ENCODE measurements at places on chromosomes 12 and 14. TPM values are rescaled to one million over a fixed set of nuclear protein-coding genes. Genes with fewer than 3 reads are reported as not detected.

- no peak for DNase-seq
Measured at GRCh38 chr12:90149453-90149852, 440.8 kb upstream of the ATP2B1 start.

DNA sequence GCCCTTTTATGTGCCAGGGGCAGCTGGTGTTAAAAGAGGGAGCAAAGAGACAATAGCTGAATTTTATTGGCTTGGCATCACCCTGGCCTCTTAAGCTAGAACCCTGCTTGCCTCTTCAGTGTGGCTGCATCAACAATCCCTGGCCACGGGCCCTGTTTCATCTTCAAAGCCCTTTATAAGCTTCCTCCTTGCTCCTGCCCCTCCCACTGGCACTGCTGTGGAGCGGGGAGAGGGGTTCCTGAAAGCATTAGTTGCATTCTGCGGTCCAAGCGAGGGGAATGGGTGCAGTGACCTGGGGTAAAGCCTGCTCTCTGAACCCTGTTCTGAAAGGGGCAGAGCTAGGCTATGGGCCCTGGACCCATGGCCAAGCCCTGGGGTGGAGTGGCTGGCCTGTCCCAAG is 220 bp upstream of the KRT83 start:
- DNase-seq: no peak

DNA sequence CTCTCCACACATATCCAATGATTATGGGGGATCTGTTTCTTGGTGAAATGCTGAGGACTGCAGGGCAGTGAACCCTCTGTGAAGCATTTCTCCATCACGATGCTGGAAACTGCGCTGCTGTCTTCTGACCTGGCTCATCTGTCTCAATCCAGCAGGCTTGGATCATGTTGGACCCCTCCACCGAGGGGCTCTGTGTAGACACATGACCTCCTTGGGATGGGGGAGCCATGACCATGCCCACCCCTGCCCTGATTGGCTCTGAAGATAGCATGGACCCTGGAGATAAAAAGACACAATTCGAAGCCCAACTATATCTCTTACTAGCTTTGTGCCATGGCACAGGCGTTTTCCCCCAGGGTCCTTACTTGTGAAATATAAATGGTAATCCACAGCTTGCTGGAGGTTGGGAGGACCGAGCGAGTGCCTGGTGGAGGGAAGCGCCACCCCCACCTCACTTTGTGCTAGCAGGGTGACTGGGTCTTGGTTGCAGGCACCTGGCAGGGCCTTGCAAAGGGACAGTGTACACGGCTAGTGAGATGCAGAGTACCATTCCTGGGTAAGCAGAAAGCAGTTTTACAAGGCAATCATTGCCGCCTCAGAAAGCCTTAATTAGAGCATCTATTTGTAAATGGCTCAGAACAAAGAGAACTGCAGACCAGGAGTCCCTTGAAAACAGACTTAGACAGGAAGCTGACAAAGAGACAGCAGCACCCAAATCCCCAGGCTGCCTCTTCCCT is 2.4 kb upstream of the KRT83 start:
- DNase-seq: no peak

DNA sequence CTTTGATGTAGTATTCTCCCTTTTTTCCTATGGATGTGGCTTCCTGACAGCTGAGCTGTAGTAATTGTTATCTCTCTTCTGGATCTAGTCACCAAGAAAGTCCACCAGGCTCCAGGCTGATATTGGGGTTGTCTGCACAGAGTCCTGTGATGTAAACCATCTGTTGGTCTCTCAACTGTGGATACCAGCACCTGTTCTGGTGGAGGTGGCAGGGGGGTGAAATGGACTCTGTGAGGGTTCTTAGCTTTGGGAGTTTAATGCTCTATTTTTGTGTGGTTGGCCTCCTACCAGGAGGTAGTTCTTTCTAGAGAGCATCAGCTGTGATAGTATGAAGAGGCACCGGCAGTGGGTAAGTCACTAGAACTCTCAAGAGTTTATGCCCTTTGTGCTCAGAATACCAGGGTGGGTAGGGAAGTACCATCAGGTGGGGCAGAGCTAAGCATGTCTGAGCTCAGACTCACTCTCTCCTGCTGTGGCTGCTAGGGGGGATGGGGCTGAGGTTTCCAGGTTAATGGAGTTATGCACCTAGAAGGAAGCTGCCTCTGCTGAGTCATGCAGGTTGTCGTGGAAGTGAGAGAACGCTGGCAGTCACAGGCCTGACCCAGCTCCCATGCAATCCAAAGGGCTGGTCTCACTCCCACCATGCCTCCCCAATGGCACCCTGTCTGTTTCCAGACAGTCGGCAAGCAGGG is 3.0 kb upstream of the TAS2R14 start:
- DNase-seq: no peak

DNA sequence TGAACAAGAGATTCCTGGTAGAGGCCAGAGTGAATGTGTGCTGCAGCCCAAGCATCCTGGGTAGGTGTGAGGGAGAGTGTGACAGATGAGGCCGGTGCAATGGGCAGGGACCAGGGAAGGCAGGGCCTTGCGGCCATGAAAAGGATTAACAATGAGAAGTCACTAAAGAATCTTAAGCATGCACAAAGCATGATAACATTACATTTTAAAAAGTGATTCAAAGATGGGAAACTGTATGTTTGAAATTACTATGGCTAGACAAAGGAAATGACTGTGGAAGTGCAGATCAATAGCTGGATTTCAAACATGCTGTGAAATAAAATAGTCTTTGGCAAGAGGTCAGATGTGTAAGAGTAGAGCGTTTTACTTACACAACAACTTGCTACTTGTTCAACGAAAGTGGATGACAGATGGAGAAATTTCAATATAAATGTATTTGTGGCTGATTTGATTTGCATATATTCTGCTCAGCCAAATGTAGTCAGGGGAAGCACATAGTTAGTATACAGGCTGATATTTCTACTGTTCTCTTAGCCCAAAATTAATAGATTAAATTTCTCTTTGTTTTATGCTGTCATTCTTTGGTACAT is 175.5 kb downstream of the CCDC59 start:
- no peak for DNase-seq

- DNase-seq: no peak
Measured at GRCh38 chr14:48723841-48724495, 862.2 kb downstream of the RPS29 start.

DNA sequence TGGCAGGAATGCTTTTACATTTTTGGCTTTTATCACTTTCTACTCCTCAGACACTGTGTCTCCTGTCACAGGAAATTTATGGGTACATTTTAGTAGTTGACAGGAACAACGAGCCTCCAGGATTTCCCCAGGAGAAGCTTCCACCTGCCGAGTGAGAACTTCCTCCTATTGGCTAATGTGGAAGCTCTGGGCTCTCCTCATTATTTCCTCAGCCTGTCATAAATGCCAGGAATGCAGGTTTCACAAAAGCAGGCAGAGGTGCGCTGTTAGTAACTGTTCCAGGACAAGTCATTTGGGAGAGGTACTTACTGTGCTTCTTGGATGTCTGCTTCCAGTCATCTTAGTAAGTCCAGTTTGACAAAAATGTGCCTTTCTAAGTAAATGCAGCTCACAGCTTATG is 19.1 kb upstream of the DCP1B start:
- DNase-seq: no peak

- no peak for DNase-seq
Measured at GRCh38 chr12:107109726-107110719, 16.7 kb upstream of the CRY1 start.

DNA sequence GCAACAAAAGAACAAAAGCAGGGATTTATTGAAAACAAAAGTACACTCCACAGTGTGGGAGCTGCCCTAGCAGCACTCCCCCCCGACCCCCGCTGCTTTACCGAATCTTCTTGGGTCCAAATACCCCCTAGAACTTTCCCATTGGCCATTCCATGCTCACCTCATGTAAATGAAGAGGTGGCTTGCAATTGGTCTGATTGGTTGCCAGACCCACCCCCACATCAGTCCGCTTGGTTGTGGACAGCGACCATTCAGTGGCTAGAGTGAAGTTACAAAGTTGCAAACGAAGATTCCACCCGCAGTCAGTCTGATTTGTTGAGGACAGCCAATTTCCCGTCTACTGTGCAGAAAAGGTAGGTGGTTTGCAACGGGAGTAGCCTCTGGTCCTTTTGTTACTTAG is 3.9 kb downstream of the STYX start:
- no peak for DNase-seq

- DNase-seq: no peak
Measured at GRCh38 chr14:48378541-48378940, 703.1 kb upstream of the MDGA2 start.

GRCh38 chr12:103268831-103269514 is 226.8 kb downstream of the C12orf42 start:
- DNase-seq: no peak

GRCh38 chr12:69095765-69096477 is 143.4 kb upstream of the CPSF6 start:
- DNase-seq: no peak

DNA sequence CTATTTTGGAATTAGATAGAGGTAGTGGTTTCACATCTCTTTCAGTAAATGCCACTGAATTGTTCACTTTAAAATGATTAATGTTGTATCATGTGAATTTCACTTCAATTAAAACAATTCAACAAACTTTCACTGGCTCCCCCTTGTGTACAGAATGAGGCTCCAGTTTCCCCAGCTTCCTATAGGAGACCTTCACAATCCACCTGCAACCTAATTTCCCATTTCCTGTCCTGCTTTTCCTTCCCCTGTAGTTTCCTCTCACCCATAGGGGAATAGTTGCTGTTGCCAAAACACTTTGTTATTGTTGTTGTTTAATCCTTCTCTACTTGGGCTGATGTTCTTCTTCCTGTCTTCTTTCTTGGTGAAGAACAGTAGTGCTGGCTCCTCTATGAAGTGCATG is 59.8 kb downstream of the NPAS3 start:
- no peak for DNase-seq

GRCh38 chr14:87998482-87998881 is 5.5 kb upstream of the GALC start:
- no peak for DNase-seq

GRCh38 chr12:96015672-96016071 is 19.5 kb upstream of the HAL start:
- no peak for DNase-seq

- DNase-seq: no peak
Measured at GRCh38 chr12:58509116-58509885, 411.0 kb downstream of the LRIG3 start.

GRCh38 chr14:89855961-89856656 is 98.4 kb downstream of the EFCAB11 start:
- no peak for DNase-seq

GRCh38 chr12:45458854-45459807 is 243.2 kb downstream of the ANO6 start:
- DNase-seq: no peak

GRCh38 chr14:99564926-99565259 is 39.1 kb downstream of the CCDC85C start:
- DNase-seq: no peak

GRCh38 chr14:22428700-22429291 is 160.2 kb downstream of the DAD1 start:
- DNase-seq: no peak

DNA sequence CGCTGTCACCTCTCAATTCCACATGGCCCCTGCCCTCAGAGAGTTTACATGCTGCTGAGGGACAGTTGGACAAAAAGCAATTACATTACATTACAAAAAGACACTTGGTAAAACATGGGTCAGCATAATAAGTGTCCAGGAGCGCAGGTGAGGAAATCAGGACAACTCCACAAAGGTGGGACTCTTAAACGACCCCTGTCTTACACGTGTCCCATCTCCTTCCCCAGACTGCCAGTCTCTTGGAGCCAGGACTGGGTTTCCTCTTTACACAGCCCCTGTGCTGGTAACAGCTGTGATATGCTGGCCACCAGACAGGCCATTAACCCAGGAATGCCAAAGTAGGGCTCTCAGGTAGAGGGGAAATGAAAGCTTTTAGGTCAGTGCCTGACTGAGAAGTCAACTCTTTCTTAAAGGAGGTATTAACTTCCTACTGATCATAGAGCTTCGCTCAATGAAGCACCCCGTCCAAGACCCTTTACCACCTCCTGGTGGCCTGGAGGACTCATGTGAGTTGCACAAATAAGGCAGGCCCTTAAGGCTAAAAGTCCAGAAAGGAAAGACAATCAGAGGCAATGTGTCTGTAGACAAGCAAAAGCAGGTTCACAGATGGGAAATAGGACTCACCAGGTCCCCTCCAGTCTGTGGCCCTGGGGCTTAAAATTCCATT is 55.5 kb downstream of the ANO2 start:
- DNase-seq: no peak

- no peak for DNase-seq
Measured at GRCh38 chr14:75422169-75422568, 5.7 kb upstream of the JDP2 start.

GRCh38 chr12:114686426-114686772 is 2.4 kb upstream of the TBX3 start:
- no peak for DNase-seq

DNA sequence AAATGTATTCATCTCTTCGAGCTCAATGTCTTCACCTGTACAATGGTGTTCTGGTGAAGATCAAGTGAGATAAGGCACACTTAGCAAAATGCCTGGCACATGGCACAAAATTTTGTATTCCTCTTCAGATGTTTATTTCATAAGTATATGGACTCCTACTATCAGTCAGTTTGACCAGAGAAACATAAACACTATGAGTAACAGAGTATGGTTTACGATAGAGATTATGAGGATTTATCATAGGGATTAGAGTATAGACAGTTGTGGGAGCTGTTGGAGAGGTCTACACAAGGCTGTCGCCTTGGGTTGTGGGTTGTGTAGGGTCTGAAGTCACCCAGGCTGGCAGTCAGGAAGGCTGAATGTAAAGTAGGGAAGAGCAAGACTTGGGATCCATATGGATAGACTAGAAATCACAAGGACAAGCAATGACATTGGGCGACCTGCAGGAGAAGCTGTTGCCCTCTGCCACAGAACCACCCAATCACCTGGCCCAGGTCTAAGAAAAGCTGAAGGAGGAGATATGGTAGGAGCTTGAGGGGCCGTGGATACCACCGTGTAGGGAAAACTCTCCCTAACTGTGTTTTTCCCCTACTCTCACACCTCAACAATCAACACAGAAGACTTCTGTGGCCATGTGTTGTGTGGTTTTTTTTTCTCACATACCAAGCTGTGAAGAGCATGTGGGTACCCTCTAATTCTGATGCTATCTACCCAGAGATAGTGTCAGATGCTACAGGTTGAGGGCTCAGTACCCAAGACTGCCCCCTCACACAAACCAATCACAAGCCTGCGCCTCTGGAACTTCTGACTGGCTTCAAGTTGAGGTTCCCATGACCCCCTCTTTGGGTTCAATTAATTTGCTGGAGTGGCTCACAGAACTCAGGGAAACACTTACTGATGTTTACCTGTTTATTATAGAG is 27.2 kb upstream of the RESF1 start:
- no peak for DNase-seq

- DNase-seq: no peak
Measured at GRCh38 chr12:132486168-132486567, 3.8 kb upstream of the FBRSL1 start.

Gene ATF1
- 60.8 TPM for total RNA-seq

Gene CLEC2A
- total RNA-seq: not detected

Gene CMA1
- 1.2 TPM for total RNA-seq

Gene HVCN1
- 8.1 TPM for total RNA-seq

Gene GDF3
- not detected for total RNA-seq

Gene CHURC1
- 48.3 TPM for total RNA-seq

Gene NELL2
- 22.8 TPM for total RNA-seq

Gene LRTM2
- total RNA-seq: 0.34 TPM

Gene ST8SIA1
- total RNA-seq: 1.6 TPM

Gene SOX5
- total RNA-seq: 0.15 TPM

Gene PMEL
- 0.13 TPM for total RNA-seq

Gene SOCS2
- total RNA-seq: 8.6 TPM

Gene DNM1L
- 63.0 TPM for total RNA-seq

All from activated T-cell treated with anti-CD3 and anti-CD28 coated beads, Interleukin-2, amount 50 U/mL, for 4 hours (primary cell).